Stimulated activated CD4-positive, alpha-beta T cell treated with anti-CD3 and anti-CD28 coated beads, Interleukin-4, amount 100 ng/mL, for 4 hours (primary cell): ENCODE measurements at places on chromosomes 12 and 14.

- DNase-seq, result no peak
These were observed 380.6 kb downstream of the CCDC91 start for GRCh38 chr12:28570811-28571210.

DNA sequence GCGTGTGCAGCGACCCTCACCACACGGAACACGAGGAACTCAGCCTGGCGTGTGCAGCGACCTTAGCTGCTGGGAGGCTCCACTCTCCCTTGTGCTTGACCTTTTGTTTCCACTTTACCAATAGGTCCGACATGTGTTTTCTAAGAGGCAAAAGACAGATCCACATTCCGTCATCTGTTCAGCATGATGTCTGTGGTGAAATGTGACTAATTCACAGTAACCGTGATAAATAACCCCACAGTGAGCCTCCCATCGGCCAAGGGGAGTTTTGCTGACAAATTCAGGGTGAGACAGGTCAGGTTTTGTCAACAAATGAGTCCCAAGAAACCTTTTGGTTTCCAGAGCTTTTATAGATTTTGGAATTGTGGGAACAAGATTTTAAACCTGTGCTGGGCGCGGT, 55.9 kb downstream of the MOK start:
- DNase-seq, result no peak

DNA sequence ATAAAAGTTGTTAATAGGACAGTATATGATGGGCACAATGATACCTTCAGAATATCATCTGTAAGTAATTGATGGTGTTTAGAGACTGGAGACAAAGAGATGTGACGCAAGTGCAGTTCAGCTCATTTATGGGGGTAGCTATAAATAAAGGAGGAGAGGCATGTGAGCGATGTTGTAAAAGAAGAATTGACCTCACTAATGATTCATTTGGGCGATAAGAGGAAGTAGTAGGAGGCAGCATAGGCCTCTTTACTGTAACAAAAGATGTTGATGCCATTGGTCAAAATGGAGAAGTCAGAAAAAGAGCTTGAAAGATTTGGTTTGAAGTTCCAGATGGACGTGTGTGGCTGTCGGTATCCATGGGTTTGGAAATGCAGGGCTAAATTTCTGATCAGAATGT, 70.0 kb downstream of the FLRT2 start:
- DNase-seq, result no peak

- DNase-seq, result no peak
These were observed 145.8 kb upstream of the TMPO start for GRCh38 chr12:98369581-98369980.

DNA sequence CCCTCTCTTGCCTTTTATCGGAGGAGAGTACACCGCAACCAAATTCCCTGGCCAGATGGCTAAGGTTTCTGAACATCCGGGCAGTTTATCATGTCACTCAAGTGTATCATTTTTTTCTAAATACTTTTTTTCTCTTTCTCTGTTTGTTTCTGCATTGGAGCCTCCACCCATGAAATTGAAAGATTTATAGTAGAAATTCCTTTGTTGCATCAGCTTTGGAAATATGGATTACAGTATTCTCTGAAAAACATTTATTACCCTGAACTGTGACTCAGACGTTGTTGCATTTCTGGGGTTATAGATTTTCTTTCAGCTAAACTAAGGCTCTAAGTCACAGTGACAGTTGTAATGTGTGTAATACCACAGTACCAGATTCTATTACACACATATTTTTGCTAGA, 187.0 kb downstream of the SPTSSA start:
- DNase-seq, result no peak
